ENCODE measurements at places on chromosomes 12 and 14.
A peak's percentile ranks its signal among the peaks of the same experiment; 100 is the strongest.

GRCh38 chr12:45336331-45336730 is 120.4 kb downstream of the ANO6 start:
- DNase-seq: no peak

GRCh38 chr12:96150442-96150841 is 43.7 kb upstream of the ELK3 start:
- no peak for DNase-seq

DNA sequence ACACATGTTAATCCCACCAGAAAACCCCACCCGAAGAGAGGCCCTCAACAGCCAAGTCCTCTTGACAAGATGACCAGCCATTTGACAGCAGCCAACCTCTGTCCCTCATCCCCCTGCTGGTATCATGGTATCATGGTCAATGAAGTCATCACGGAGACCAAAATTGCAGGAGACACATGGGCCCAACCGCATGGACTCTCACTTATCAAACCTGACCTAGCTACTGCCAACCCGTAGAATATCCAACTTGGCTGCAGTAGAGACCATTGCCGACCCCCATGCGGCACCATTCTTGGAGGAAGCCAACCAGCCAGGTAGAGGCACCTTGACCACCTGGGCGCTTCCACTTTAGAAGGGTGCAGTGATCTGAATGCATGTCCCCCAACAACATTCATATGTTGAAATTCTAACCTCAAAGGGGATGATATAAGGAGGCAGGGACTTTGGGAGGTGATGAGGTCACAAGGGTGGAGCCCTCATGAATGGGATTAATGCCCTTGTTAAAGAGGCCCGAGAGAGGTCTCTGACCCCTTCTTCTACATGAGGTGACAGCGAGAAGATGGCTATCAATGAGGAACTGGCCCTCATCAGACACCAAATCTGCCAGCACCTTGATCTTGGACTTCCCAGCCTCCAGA is 33.3 kb downstream of the DIO3 start:
- DNase-seq: no peak

DNA sequence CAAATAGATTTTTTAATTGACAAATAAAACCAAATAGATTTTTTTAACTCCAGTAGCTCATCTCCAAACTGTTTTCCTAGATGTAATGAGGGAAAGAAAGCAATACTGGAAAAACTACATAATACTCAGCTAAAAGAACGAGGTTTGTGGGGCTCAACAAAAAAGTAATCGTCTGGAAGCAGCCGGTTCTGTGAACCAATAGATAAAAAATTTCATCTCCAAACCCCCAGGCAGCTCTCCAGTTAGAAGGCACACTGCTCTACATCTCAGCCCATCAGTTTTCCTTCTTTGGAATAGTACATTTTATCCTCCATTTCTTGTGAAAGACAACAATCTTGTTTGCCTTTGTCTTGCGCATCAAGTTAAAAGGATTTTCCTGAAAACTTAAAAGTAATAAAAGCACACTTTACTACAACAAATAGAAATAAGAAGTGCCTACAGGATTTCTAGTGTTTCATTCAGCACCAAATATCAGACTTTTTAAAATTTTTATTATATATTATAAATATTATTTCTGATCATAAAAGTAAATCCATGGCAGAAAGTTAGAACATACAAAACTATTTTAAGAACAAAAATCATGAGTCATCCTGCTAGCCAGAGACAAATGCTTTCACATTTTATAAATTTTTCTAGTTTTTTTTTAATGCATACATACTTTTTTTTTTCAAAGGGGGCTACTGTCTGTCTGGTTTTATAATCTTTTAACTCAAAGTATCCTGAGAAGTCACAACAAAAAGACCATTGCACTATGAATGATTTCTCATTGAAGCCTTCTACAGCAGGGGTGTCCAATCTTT is 67.7 kb downstream of the EPS8 start:
- DNase-seq: no peak

DNA sequence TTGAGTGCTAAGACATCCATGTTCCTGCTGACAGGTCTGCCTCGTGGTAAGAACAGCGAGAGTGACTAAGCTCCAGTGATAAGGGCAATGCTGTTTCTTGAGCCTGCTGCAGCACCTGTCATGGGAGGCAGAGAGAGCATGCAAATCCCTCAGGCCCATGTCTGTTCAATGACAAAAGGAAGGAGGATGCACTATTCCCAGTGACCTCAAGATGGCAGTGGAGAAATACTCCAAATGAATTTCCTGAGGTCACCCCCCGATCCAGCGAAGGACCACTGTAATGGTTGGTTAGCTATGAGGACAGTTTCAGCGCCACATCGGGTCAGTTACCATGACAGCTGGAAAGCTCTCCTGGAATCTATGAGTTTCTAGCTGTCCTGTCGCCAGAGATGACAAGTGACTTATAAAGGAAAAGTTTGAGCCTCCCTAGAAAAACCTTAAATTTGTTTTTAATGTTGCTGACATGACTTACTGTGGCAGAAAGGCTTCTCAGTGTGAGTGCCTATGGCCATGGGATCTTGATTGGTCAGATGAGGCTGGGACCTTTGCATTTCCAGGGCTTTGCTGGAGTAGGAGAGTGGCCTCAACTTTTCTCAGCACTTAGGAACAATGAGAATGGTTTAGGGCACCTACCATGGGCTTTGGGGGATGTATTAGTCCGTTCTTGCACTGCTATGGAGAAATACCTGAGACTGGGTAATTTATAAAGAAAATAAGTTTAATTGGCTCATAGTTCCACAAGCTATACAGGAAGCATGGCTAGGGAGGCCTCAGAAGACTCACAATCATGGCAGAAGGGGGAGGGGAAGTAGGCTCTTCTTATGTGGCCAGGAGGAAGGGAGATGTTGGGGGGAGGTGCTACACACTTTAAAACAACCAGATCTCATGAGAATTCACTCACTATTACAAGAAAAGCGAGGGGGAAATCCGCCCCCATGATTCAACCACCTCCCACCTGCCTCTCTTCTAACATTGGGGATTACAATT is 88.0 kb upstream of the TMEM260 start:
- peak; percentile 12 for DNase-seq

- no peak for DNase-seq
These were observed 212.8 kb downstream of the CACNA1C start for GRCh38 chr12:2265461-2266167.

GRCh38 chr12:121578230-121579189 is 2.3 kb downstream of the KDM2B start:
- DNase-seq: no peak

DNA sequence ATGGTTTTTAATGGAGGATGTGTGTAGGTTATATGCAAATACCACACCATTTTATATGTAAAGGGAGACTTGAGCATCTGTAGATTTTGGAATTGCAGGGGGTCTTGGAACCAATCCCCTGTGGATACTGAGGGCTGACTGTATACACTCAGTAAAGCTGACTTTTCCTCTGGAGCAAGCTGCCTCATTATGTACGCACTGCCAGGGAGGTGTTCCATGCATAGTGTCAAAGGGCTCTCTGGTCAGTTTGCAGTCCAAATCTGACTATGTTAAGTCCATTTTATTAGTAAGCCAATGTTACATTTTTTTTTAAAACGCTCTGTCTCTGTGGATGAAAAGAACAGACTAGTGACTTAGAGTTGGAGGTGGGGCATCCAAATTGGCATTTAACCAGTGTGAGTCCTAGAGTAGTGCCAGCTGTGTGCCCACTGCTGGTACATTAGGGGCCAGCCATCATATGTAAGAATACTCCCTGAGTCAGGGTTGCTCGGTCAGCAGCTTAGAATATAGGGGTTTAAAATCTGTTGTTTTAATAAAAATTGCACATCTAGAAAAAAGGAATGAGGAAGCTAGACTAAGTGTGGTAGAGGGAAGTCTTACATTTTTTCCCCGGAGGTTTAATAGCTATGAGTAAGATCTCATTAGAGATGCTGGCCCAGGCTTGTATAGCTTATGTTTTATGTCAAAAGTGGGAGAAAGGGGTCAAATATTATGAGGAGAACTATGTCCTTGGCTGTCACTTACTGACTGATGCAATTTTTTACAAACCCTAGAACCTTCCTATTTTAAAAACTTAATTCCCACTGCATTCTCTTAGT is 87.0 kb downstream of the TESC start:
- DNase-seq: no peak

DNA sequence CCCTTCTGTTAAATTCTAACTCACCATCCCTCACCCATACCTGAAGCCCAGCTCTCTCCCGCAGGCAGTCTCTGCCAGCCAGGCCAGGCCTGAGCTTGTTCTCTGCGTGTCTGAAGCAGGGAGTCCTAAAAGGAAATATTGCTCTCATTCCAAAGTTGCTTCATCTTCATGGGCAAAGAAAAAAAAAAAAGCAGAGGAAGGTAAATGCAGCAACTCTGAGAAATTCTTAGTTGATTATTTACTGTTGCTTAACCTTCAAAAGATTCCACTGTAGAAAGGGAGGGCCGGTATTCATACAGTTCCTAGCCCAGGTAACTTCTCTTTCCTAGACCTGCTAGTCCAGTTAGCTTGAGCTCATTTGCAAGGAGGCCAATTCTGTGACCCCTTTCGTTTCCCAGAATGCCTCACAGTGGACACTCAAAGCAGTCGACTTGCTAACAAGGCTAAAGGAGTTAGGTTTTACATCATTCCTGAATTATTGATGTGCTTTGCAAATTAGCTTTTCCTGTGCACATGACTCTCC is 193.5 kb upstream of the EEA1 start:
- no peak for DNase-seq

DNA sequence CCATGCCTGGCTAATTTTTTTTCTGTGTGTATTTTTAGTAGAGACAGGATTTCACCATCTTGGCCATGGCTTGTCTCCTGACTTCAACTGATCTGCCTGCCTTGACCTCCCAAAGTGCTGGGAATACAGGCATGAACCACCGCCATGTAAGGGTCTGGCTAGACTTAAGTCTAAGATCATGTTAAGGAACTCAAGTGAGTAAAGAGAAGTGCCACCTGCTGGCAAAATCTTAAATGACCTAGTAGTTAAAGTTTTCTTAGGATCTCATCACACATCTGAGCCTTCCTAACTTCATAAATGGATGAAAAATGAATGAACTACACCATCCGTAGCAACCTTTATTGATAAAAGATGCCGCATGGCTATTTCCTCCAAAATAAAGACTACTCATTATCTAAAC is 1.7 kb upstream of the C12orf56 start:
- no peak for DNase-seq

GRCh38 chr14:51392416-51392815 is 152.4 kb downstream of the TMX1 start:
- DNase-seq: no peak

DNA sequence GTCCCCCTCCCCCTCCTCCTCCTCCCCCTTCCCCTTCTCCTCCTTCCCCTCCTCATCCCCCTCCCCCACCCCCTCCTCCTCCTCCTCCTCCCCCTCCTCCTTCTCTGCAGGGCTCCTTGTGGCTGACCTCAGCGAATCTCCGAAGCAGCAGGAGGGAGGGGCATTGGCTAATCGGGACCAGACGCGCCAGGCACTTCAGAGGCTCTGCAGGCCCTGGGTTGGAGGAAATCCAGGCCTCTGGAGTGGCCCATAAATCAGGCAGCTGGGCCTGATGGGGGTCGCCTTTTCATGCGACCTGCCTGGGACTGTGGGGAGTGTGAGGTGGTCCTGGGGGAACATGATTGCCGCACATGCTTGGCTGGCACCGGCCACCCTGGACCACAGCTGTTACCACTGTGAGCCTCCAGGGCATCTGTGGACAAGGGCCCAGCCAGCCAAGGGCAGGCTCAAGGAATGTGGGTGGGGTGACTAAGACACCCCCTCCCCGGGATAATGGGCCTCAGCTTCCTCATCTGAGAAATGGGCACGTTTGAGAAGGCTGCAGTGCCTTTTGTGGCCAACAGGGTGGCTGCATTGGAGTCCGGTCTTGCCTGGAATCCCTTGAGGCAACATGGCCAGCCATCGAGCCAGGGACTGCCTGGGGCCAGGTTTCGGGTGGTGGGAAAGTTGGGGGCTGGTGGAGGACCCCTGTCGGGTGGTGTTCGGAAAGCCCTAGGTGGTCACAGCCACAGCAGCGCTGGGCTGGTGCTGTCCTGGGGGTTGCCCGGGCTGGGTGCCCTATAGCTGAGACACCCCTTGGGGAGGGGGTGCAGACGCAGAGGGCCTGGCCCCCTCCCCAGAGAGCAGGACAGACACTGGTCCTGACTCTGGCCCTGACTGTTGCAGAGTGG is 12.0 kb downstream of the KIF26A start:
- DNase-seq: no peak

DNA sequence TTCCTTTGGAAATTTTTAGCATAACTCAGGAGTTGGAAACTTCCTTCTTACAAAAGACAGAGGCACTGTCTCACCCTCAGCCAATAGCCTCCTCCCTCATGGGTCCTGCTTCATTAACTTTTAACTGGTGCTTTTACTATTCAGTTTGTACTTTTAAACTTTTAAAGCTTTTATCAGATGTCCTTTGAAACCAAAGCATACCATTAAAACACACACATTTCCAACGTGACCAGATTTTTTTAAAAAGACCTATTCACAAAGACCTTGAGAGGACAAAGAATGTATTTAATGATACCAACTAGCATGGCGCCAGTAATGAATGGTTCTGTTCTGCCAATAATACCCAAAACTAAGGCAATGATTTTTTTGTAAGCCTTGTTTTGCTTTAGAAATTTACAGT is 173.6 kb upstream of the EEA1 start:
- DNase-seq: no peak

GRCh38 chr12:68749443-68749842 is 3.5 kb downstream of the SLC35E3 start:
- no peak for DNase-seq

- DNase-seq: no peak
These were observed 248.8 kb downstream of the APAF1 start for GRCh38 chr12:98893675-98894411.

DNA sequence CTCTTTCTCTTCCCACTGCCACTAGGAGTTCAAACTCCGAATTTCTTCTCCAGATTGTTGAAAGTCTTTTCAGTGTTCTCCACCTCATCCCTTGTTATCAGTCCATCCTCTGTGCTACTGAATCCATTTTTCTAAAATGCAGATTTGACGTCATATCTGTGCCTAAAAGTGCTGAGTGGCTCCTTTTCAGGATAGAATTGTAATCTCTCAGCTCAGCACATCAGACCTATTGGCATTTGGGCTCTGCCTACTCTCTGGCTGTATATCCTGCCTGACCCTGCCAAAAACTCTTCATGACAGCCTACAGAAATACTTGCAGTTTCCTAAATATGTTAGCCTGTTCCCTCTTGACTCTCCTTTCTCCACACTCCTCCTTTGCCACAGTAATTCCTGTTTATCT is 1.1 kb upstream of the RABGGTA start:
- DNase-seq: no peak
